ENCODE measurements at places on chromosomes 5 and 9.

- DNase-seq = no peak
Measured at GRCh38 chr5:76371960-76372322, 31.1 kb upstream of the IQGAP2 start.

DNA sequence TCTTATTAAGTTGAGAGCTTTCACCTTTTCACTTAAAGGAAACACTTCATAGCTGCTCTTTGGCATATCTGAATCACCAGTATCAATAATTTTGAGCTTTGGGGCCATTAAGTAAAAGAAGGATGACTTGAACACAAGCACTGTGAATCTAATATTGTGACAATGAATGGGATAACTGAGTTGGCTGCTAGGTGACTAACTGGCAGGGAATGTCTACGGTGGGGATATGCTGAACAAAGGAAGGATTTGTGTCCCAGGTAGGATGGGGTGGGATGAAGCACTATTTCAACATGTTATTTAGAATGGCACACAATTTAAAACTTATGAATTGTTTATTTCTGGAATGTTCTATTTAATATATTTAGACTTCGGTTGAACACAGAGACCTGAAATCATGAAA is 123.6 kb downstream of the TEX10 start:
- no peak for DNase-seq

GRCh38 chr9:27351438-27351837 is 54.5 kb upstream of the EQTN start:
- DNase-seq = no peak

- DNase-seq = peak; percentile 68
Measured at GRCh38 chr9:6715755-6716643, 41.8 kb upstream of the KDM4C start.

- DNase-seq = no peak
Measured at GRCh38 chr5:28014779-28015178, 976.4 kb upstream of the CDH9 start.

Data from left forelimb (tissue), 1 donor.